DMS 273 treated with DMSO at 0.1 percent for 48 hours (cell line): ENCODE measurements at places on chromosomes 12 and 14.

DNA sequence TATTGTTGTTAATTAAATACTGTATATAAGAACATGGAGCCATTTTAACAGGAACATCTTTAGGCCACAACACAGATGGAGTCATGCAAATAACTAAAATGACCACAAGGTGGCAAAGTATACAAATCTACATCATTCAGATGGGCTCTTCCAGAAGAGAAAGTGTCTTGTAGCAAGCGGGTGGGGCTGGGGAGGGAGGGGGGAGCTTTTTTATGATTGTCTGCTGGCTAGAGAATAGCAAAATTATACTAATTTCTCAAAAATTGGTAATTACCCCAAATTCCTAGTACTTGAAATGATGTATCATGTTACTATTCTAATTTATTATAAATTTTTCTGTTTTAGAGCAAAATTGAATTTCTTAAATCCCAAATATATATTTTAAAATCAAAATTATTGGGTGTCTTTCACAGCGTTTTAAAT is 378.7 kb downstream of the PRKD1 start:
- DNase-seq = peak; percentile 50

DNA sequence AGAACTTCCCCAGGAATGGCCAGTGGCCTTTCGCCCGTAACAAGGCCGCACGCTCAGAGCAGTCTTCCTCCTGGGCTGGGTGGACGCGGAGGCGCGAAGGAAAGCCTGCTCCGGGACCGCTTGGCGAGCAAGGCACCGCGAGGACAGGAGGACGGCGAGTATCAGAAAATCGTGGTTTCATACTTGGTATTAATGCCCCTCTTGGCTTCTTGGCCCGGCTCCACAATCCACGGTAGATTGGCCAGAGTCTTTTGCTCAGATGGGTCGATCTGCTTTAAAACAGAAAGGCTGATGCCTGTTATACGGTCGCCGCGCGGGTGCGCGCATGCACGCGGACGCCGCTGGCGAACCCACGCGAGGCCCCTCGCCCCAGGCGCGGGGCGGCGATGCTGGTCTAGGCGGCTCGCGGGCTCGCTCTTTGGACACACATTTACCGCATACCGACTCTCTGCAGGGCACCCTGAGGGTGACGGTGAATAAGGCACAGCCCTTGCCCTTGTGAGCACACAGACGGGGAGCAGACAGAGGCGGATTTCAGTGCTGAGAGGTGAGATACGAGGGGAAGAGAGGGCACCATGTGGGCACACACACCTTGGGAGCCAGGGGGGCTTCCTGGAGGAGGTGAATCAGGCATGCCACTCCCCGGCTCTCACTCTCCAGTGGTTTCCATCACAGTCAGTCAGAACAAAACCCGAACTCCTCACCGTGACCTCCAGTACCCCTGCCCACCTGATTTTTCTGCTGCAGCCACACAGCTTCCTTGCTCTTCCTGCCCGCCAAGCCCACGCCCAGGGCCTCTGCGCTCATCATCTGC is 100.7 kb downstream of the APAF1 start:
- DNase-seq = no peak

GRCh38 chr12:113891167-113891692 is 74.9 kb downstream of the RBM19 start:
- no peak for DNase-seq

GRCh38 chr12:13770576-13770975 is 210.8 kb downstream of the GRIN2B start:
- no peak for DNase-seq

- DNase-seq = no peak
Observed at GRCh38 chr12:112179341-112179740, 54.0 kb downstream of the TRAFD1 start.

- DNase-seq = no peak
Observed at GRCh38 chr12:39412210-39412609, 30.7 kb downstream of the KIF21A start.
